NCI-H526 treated with DMSO at 0.1 percent for 48 hours (cell line): ENCODE measurements at places on chromosomes 3 and 15.

DNA sequence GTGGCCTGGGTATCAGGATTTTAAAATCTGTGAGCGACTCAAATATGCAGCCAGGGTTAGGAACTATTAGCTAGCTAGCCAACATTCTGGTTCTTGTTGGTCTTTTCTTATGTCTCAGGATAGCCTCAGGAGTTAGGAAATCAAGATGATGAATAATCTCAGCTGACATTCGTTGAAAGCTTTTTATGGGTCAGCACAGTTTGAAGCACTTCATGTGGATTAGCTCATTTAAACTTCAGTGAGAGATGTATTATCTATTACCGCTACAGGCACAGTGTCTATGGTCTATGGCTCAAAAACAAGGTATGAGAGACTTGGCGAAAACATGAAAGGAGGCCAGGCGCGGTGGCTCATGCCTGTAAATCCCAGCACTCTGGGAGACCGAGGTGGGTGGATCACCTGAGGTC lies 187.5 kb upstream of the THRB start:
- no peak for DNase-seq

GRCh38 chr15:57502116-57502515 lies 89.6 kb upstream of the MYZAP start:
- DNase-seq = no peak

DNA sequence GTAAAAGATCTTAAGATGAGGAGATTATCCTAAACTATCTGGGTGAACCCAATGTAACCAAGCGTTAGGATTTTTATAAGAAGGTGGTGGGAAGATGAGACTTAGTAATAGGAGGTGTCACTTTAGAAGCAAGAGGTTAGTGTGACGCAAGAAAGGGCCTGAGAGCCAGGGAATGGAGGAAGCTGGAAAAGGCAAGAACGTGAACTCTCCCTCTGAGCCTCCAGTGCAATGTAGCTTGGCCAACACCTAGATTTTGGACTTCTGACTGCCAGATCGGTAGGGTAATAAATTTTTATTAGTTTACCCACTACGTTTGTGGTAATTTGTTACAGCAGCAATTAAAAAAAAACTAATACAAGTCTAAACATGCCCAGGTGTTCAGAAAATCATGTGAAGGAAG lies 20.8 kb upstream of the CNTN6 start:
- DNase-seq = no peak

GRCh38 chr3:184820525-184820924 lies 8.6 kb downstream of the VPS8 start:
- DNase-seq = no peak

DNA sequence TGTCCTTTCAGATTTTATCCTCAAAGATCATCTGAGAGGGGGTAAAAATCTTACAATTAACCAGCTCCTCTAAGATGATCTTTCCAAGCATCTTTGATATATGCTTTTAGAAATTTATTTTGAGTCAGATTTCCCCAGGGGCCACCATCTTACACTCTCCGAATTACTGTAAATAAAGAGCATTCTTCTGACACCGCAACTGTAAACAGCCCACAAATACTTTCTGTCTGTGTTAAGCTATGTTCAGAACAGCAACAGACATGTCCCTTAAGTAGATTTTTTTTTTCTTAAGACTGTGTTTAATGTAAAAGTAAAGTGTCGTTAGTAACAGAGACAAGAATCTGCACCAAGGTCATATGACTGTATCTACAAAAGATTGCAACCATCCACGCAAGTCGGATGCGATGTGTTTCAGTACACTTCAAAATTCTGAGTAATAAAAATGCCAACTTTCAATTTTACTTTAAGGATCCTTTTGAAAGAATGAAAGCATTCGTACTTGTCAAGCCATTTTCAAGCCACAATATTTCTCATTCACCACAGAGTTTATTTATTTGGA lies 159.0 kb upstream of the KCNH8 start:
- DNase-seq = no peak

DNA sequence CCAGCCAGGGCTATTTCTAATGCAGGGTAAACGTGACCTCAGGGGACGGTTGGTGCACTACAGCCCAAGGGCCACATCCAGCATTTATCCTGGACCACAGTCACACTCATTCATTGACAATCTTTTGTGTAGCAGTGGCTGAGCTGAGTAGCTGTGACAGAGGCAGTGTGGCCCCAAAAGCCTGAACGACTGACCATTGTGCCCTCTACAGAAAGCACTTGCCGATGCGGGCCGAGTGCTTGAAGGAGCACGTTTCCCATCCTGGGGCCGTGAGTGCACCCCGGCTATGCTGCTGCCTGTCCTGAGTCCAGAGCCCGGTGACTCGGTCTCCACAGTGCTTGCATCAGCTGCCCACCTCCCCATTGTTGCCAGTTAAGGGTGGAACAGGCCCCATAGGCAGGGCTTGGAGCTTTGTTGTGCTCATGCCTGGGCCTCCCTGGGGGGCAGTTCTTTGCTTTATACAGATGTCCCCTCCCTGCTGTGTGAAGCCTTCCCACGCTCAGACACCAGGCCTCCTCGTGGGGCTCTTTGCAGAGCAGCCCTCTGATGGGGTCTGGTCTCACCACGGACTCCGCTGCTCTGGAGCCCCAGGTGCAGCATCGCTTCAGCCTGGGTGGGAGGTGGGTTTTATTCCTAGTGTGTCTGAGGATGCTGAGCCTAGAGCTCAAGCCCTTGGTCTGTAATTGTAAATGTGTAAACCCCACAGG lies 13.0 kb upstream of the SNRPA1 start:
- DNase-seq = no peak
